ENCODE measurements at places on chromosomes 5 and 9.

- no peak for DNase-seq
Measured at GRCh38 chr5:57332361-57332760, 150.2 kb downstream of the ACTBL2 start.

GRCh38 chr9:90308691-90309090 is 333.9 kb downstream of the DIRAS2 start:
- DNase-seq = no peak

- DNase-seq = no peak
Measured at GRCh38 chr5:55173687-55174230, 782 bp upstream of the CDC20B start.

GRCh38 chr5:57818397-57818796 is 335.8 kb upstream of the ACTBL2 start:
- DNase-seq = no peak

All from activated CD4-positive, alpha-beta T cell treated with anti-CD3 and anti-CD28 coated beads for 4 hours (primary cell).